ENCODE measurements at places on chromosomes 7 and 10.

GRCh38 chr10:90856261-90856660, 1.6 kb downstream of the HTR7 start:
- no peak for DNase-seq

DNA sequence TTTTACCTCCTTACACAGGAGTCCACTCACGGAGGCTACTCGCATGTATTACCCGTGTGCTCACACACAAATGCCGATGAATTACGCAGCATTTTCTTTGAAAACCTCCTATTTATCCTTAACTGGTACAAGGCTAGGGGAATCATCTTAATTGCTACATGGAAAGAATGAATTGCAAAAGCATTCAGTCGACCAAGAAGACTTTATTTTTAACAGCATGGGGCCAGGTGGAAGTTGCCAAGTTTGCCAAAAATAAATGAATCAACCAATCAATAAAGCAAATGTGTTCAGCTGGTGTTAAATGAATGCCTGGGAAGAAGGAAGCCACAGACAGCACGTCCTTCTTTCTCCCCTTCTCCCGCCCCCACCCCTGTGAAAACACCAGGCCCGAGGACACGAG, 55.8 kb downstream of the CTBP2 start:
- DNase-seq = no peak

DNA sequence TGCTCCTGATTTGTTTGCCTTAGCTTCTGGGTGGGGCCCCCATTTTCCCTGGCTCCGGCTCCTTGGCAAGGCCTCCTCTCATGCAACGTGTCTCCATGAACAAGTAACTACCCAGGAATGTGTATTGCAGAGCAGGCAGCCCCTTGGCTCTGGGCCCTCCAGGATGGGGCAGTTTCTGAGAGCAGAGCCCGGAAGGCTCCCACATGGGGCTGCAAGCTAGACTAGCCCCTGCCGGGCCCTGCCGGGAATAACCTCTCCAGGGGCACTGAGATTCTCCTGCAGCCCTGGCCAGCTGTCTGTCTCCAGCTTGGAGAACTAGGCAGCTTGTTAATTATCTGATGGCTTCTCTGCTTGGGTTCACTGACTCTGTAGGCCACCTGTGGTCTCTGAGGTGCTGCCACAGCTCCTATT, 184.0 kb upstream of the INHBA start:
- DNase-seq = no peak

GRCh38 chr10:93991596-93992284, 2.0 kb upstream of the PLCE1 start:
- no peak for DNase-seq

- no peak for DNase-seq
Measured at GRCh38 chr7:117424090-117424829, 3.0 kb downstream of the ASZ1 start.

- peak; percentile 88 for DNase-seq
Measured at GRCh38 chr7:8443576-8444467, 10.4 kb downstream of the NXPH1 start.

GRCh38 chr10:24966962-24967481, 14.6 kb upstream of the PRTFDC1 start:
- DNase-seq = no peak

DNA sequence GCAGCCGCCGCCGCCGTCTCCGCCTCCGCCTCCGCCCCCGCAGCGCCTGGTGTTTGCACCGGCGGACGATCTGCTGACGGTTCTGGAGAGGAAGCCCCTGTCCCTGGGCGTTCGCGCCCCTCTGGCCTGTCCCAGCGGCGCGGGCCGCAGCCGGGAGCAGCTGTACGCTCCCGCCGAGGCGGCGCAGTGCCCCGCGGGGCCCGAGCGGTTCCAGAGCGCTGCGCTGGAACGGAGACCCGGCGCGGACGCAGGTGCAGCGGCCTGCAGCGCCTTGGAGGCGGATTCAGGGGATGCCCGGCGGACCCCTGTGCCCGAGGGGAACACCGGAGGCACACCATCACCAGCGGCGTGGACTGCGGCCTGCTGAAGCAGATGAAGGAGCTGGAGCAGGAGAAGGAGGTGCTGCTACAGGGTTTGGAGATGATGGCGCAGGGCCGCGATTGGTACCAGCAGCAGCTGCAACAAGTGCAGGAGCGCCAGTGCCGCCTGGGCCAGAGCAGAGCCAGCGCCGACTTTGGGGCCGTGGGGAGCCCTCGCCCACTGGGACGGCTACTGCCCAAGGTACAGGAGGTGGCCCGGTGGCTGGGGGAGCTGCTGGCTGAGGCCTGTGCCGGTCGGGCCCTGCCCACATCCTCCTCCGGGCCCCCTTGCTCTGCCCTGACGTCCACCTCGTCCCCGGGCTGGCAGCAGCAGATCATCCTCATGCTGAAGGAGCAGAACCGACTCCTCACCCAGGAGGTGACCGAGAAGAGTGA, 24.8 kb upstream of the ZNF735 start:
- no peak for DNase-seq

DNA sequence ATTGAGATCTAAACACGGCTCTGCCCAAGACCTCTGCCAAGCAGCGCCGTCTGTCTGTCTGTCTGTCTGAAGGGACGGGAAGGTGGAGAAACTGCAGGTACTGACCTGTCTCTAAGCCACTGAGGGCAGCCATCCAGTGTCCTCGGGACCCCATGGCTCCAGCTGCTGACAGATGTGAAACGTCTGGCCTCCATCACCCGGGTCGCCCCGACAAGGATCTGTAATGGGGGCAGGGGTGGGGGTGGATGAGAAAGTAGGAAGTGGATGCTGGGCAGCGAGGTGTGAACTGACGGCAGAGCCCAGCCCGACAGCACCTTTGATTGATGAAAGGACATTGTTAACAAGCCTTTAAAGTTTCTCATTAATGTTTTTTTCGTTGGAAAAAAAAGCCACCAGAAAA, 193.1 kb downstream of the EBF3 start:
- no peak for DNase-seq

- DNase-seq = no peak
Measured at GRCh38 chr10:10901906-10902305, 115.8 kb upstream of the CELF2 start.

GRCh38 chr10:22850541-22850940, 77.3 kb upstream of the ARMC3 start:
- DNase-seq = no peak

DNA sequence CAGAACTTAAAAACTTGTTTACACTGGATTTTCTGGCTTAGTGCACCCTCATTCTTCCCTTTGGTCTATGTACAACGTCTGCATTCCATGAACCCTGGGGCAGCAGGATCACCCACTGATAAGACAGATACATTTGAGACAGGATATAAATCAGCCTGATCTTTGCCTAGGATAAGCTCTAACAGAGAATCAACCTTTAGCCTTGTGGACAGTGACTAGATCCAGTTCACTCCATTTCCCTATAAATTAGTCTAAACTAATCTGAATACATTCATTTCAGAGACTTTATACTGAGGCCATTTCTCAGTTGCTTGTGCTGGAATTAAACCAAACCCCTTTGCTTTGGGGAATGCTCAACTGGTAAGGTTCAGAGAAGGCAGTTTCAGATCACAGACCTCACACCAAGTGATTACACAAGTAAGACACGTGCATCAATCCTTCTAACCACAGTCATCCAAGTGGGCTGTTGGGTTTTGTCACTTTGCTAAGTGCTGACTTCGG, 639.8 kb upstream of the FZD8 start:
- no peak for DNase-seq

GRCh38 chr7:156009569-156009968, 197.3 kb upstream of the SHH start:
- no peak for DNase-seq

DNA sequence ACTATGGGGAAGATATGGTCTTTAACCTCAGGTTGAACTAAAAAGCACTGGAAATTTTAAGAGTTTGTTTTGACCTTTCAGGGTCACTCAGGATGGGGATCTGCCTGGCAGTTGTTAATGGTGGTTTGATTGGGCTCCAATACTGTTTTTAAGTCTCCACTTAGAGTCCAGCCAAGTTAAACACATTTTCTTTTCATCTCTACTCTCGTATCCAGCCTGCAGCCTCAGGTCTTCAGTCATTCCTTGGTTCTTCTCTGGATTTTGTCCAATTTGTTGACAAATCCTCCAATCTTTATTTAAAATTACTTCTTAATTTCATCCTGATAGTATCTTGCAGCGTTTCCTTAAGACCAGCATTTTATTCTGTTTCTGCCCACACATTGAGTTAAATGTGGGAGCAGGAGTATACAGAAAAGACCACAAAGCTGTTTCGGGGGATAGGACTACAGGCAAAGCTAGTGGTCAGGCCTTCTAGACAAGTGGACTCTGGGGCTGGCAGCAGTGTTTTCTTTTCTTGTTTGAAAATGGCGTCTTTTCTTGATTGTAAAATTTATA, 133.2 kb upstream of the INHBA start:
- DNase-seq = no peak

GRCh38 chr7:66176914-66177313, 28.2 kb upstream of the TPST1 start:
- no peak for DNase-seq

DNA sequence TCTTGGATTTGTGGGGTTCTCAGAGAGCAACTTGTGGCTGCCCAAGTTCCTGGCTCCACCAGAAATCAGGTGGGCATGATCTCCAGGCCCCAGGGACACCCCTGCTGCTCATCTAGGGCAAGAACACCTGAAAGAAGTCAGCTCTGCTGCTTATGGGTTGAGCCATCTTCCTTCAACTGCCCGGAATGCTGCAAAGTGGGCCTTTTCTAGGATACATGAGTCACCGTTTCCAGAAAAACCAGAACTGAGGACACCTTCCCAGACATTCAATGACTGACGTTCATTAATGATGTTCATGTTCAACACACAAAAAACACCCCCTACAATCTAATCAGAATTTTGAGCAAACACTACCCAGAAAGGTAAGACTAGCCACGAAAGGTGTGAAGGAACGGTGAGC, 98.0 kb downstream of the MAD1L1 start:
- no peak for DNase-seq

DNA sequence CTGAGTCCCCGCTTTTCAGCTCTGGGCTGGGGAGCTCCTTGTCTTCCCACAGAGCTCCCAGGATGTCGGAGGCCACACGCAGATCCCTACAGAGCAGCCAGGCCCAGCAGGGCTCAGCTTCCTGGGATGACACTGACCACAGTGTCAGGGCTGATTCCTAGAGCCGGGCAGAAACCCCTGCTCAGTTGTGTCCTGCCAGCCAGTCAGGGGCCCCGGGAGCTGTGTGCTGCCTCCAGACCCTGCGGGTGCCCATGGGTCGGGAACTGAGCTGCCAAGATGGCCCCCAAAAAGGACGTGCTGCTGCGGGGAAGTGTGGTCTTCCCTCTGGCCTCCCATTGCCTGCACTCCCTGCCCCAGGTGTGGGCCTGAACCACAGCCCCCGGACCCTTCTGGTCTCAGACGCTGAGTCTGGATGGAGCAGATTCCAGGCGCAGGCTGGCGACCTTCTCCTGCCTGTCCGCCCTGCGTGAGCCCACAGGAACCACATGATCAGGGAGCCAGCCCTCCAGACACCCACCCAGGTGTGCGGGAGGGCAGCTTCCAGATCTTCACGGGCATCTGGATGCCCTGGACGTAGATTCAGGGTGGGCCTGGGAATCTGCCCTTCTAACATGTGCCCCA, 217.4 kb downstream of the MAD1L1 start:
- no peak for DNase-seq

DNA sequence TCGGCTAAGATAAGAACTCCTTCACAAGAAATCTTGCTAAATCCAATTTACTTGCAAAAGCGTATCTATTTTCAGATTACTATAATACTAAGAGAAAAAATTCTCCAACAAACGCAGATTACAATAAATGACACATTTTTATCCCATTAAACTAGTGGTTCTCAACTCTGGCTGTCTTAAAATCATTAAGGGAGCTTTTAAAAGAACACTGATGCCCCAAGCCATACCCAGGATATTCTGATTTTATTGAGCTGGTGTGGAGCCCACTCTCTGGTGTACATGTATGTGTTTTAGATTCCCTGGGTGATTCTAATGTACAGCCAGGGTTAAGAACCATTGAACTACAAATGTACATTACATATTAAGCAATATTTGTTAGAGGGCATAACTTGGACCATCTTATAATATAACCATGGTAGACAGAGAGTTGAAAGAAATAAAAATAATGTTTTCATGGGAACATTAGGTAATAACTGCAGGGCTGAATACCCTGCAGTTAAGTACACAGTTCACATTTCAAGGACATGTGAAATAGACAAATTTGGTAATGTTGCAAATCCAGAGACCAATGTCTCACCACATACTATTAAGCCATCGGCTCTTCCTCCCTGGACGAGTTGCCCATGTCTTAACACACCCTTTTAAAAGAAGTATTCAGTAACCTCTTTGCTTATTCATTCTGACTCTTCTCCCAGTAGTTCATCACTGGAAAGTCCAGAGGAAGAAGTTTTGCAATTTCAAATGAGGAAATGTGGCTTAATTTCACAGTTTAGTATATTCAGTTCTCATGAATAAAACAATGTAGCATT, 6.2 kb downstream of the GSAP start:
- no peak for DNase-seq

- no peak for DNase-seq
Measured at GRCh38 chr7:27139334-27140125, 4.0 kb downstream of the HOXA5 start.

DNA sequence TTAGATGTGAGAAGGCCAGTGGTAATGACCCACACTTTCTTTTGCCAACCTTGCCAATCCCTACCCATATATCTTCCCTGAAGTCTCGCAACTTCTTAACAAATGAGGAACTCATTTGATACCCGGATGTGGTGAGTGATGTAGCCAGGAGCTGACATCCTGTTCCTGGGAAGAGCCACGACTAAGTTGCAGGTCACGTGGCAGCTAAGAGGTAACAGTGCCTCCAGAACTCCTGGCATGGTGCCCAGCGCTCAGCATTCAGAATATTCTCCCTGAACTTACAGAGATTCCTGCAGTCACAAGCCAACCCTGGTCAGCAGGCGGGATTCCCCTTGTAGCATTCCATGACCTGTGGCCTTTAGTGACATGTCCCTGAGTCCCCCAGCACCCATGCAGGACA, 282.5 kb downstream of the GALNT17 start:
- no peak for DNase-seq

GRCh38 chr7:52670608-52671225, 364.7 kb upstream of the POM121L12 start:
- DNase-seq = no peak

DNA sequence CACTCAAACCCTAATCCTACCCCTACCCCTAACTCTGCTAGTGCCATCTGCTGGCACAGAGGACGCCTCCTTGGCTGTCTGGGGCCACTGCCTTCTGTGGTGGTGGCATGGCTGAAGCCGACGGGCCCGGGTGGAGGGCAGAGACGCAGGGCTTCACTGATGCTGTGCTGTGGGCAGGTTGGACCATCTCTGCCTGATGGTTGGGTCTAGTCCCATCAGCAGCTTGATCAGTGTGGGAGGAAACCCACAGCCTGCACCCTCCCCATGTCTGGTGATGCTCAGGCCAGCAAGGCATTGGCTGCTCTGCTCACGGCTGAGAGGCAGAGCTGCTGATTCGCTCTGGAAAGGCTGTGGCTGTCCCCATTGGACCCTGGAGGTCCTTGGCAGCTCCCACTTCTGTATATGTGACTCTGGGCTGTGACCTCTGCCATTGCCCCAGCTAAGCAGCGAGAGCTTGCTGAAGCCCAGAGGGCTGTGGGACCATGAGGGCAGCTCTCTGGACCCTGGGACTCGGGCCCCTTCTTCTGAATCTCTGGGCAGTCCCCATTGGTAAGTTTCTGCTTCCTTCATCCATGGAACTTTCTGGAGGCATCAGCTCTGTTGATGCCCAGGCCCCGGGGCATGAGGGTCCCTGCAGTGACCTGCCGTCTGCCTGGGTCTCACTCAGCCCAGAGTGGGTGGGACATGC, at the start of gene SCART1:
SCART1 (plus strand) TSS at position 430 of the 688 bp plus-strand sequence; CDS start at position 483, 53 bp downstream.
- DNase-seq = no peak

GRCh38 chr7:929311-929711, 25.2 kb downstream of the ADAP1 start:
- no peak for DNase-seq
